Mammary epithelial cell (primary cell): ENCODE measurements at places on chromosomes 12 and 14. TPM values are rescaled to one million over a fixed set of nuclear protein-coding genes. Genes with fewer than 3 reads are reported as not detected.
A peak's percentile ranks its signal among the peaks of the same experiment; 100 is the strongest.

- peak; percentile 95 for DNase-seq
Measured at GRCh38 chr14:39432179-39432618, at the start of gene FBXO33. Gene FBXO33 (minus strand): TSS chr14:39432433. CDS start chr14:39432162, 271 bp downstream.

- no peak for DNase-seq
Measured at GRCh38 chr14:37436519-37436918, 158.5 kb downstream of the FOXA1 start.

GRCh38 chr12:52566847-52567291 lies 6.8 kb downstream of the KRT74 start:
- DNase-seq, result no peak

DNA sequence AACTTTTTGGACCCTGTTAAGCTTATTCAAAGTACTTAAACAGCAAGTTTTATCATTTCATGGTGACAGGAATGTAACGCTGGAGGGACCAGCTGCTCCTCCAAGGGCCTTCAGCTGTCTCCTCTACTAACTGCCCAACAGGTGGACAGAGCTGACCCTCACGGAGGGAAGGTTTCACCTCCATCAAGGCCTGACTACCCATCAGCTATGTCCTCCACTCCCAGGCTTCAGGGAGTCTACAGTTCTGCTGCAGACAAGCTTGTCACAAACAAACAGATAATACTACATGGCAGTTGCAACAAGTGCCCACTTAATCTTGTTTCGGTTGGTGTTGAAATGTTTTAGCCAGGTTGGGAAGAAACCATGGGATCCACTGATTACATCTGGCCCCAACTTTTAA lies 175.1 kb downstream of the TTC7B start:
- no peak for DNase-seq

DNA sequence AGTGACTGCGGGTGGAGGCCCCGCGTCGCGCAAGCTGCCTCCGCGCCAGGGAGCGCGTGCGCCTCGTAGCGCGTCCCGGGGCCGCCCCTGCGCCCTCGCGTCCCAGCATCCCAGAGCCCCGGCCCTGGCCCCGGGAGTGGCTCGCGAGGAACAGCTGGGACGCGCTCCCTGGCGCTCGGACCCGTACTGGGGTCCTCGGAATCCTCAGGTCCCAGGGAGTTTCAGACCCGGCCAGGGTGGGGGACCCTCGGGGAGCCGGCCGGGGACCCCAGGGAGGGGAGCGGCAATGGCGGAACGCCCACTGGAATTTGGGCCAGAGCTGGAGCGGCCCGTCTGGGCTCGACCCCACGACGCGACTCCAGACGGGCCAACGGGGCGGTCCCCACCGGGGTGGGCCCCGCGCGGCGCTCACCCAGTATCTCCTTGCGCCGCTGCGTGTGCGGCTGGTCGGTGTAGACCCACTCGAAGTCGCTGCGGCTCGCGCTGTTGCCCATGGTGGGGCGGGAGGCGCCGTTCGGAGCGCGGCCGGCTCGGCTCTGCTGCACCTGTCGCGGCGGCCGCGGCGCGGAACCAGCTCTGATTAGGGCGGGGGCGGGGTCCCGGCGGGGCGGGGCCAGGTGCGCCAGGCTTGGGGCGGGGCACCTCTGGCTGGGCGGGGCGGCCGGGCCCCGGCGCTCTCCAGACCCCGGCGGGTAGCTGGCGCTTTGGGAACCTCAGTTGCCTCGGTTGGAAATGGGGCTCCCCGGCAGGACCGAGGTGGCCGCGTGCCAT lies at the start of gene DEGS2:
Gene DEGS2, minus strand, starts transcription at position 552 of the 771 bp plus-strand sequence. Its CDS starts 58 bp downstream, at position 494.
- no peak for DNase-seq

DNA sequence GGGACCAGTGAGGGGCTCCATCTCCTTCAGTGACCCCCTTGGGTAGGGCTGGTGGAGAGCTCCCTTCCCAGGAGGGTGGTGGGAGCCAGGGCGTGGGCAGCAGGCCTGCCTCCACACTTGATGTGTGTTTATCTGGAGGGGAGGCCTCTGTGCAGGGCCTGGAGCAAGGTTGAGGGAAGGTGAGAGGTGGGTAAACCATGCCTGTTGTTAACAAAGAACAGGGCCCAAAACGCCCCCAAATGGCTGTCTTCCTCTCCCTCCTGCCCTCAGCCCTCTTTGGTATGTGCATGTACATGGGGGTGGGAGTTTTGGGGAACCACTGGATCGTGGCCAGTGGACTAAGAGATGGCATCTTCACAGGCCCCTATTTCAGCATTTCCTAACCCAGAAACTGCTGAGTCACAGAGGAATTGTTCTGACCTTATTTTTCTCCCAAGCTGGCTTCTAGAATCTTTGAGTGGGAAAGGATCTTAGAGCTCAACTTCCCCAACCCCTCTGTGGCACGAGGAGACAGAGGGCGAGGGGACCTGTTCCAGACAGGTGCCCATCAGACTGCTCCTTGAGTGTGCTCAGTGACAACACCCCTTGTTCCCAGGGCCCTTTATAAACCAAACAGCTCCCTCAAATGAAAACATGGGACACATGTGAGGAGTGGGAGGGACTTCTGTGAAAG lies 3.6 kb downstream of the SLC48A1 start:
- DNase-seq, result no peak

DNA sequence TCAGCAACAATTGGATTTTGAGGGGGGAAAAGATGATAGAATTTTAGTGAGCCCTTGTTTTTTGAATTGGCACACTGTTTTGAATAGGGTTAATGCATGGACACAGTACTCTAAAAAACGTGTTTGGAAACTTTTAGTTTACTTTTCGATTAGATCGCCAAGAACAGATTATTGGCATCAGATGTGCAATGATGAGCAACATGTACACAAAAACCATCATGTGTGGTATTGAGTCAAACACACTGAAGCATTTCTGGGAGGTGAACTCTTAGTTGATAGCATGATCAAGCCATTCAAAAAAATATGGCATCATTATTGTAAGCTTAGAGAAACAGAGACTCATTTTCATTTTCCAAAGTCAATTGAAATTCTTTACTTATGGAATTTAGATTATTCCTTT lies 329.2 kb downstream of the ADAMTS20 start:
- DNase-seq, result no peak

DNA sequence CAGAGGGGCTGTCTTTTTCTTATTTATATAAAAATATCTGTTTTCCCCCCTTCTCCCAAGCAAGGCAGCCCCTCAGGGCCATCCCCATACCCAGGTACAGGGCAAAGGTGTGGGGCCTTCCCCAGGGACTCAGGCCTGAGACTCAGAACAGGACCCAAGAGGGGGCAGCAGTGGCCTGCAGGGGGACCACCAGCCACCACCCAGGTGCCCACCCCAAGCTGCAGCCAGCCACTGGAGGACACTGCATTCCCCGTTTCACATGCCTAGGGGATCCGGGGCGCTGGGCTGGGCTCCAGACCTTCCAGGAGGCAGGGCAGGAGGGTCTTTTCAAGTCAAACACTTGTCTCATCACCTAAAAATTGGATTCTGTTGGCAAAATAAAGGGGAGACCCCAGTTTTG lies 83.3 kb downstream of the SCARB1 start:
- DNase-seq, result no peak

DNA sequence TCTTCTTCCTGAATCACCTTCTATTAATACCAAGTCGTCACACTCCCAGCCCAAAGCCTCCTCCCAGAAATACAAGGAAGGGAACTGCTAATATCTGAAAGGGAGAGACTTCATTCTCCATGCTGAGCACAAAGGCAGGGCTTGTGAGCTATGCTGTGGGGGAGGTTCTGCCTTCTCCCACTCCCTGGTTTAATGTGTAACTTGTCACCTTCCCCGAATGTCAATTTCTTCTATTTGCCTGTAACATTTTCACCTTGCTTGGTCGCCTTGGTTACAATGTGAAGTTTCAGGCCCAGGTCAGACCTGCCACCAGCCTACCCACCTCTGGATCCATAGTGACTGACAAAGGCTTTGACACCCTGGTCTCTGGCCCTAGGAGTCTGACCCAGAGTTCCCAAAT lies 82.0 kb upstream of the ESRRB start:
- no peak for DNase-seq

- DNase-seq, result no peak
Measured at GRCh38 chr14:33669111-33669510, 281.8 kb downstream of the EGLN3 start.

DNA sequence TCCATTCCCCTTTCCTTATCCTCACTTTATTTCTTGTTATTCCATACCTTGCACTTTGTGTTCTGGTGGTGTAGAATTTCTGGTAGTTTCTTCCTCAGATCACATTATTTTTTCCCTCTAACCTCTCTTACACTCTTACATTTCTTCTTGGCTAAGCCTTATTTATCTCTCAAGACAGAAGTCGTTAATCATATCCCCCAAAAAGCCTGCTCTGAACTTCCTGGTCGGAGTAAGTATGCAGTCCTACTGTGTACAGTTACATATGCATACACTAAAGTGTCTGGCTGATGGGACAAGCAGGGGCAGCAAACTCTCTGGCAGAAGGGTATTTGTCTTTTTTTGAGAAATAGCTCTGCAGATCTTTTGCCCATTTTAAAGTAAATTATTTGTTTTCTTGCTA lies 33.1 kb upstream of the USP15 start:
- no peak for DNase-seq

- DNase-seq, result no peak
Measured at GRCh38 chr12:57135527-57136326, 7.4 kb downstream of the LRP1 start.

DNA sequence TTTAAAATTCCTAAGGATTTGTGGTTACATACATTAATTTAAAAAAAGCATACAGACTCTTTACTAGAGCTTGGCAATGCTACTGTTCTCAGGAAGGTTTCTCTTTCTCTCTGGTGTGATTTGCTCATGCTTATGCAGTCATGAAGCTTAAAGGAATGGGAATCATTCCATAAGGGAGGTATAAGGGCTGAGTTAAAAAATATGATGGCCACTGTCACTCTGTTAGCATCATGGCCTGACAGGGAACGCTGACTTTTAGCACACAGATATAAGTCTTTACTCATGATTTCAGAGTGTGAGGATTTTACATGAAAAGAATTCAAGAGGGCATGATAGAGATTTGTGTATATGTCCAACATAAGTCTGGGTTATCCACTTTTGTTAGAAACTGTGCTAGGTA lies 3.8 kb downstream of the MYF5 start:
- DNase-seq, result no peak

DNA sequence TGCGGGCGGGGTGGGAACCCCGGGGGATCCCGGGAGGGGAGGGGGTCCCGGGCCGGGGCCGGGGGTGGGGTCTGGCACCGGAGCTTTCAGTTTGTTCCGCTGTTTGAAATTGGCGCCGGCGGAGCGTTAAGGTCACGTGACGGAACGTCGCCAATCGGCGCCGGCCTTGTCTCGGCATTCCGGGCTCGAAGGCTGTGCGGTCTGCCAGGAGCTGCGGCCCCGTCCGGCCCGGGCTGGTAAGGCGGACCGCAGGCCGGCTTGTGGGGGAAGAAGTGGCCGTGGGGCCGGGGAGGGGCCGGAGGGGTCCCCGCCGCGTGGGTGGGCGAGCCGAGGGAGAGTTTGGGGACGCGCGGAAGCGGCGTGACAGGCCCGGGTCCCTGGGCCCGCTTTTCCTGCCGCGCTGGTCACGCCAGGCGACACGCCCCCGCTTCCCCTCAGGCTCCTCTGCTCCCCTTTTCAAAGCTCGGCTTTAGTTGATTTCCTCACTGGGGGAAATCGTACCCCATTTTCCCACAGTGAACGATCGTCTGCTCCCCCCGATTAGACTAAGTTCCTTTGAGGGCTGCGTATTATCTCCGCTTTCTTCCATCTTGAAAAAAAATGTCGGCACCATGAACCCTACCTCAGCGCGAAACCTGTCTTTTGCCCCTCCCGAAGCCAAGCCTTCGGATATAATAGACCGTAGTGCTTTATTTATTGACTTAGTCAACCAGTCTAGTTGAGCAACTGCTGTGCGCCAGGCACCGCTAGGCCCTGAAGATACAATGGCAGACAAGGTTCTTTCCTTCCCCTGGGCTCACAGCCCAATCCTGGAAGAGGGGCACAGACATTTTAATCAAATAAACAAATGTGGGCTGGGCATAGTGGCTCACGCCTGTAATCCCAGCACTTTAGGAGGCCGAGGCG lies at the start of the genes FOXM1 and RHNO1:
Gene FOXM1, minus strand, starts transcription at position 128 of the 906 bp plus-strand sequence. CDS start 2,696 bp downstream, outside the sequence.
Gene RHNO1, plus strand, starts transcription at position 177 of the 906 bp plus-strand sequence. CDS start 8,144 bp downstream, outside the sequence.
- DNase-seq, result peak; percentile 81

DNA sequence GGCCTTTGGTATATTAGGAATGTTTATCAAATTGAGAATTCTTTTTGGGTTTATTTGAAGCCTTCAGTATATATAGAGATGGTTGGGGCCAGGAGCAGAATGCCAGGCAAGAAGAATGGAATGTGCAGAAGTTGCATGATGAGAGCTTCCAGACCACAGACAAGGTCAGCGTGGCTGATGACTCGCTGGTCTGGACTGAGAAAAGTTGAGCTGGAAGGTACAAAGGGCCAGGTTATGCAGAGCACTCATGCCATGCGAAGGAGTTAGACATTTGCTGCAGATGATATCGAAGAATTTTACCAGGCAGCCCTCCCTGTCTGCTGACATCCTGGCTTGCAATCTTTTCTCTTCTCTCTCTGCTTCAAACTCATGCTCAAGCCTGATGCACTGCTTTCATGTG lies 196.2 kb upstream of the ARHGAP5 start:
- DNase-seq, result peak; percentile 87

- peak; percentile 79 for DNase-seq
Measured at GRCh38 chr12:104805186-104805585, 152.9 kb downstream of the SLC41A2 start.

DNA sequence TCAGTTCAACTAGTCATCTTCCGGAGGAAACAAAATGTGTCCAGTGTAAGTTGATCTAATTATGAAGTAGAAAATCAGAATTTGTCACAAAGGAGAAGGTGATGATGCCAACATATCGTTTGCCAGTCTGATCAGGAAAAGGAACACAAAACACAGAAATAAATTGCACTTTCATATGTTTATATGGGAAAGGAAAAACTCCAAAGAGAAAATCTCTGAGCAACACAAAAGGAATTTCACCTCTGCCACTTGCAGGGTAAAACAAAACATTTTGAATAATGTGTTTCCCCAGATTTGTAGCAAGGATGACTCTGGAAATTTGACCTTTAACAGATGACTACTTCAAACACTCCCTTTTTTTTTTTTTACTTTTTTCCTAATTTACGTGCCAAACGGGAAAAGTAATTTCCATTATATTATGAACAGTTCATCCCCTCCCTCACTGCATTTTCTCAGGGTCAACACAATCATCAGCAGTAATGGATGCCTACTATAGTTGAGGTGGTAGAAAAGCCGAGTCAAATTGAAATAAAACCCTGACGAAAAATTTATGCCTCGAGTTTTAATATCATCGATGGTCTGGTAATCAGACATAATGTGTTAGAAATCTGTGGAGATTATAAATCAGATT lies 25.6 kb downstream of the MGAT4C start:
- DNase-seq, result no peak

DNA sequence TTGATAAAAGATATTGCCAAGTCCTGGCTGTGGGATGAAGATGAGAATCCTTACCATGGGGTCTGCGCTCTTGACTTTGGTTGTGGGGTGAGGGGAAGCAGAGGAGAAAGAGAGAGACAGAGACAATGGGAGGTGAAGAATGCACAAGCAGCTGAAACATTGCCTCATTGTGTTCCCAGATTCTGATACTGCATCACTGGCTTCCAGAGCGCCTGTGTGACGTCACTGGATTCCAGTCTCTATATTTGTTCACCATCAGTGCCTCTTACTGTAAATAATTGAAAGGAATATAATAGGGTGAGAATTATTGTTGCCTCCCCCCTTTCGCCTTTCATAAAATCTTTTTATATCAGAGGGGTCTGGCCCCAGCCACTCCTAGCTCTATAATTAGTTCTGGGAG lies 188.9 kb upstream of the NTF3 start:
- DNase-seq, result no peak

PPP2R3C gene
- 12.2 TPM for total RNA-seq

BATF gene
- total RNA-seq, result not detected in 2 replicates

TMEM253 gene
- 2.3 and 2.9 TPM in 2 replicates for total RNA-seq

ATN1 gene
- total RNA-seq, result 12.2 TPM

KLRG1 gene
- not detected for total RNA-seq

GPRC5A gene
- total RNA-seq, result 6.0 TPM

SLC25A47 gene
- not detected in 2 replicates for total RNA-seq
